Skin of body (tissue), 3 donors: ENCODE measurements at places on chromosomes 2 and 18. TPM values are rescaled to one million over a fixed set of nuclear protein-coding genes. Genes with fewer than 3 reads are reported as not detected.
A peak's percentile ranks its signal among the peaks of the same experiment; 100 is the strongest.

- DNase-seq: no peak
These were observed 4.6 kb downstream of the C2orf81 start for GRCh38 chr2:74416778-74417177.

- no peak for DNase-seq
These were observed 7.6 kb downstream of the NFU1 start for GRCh38 chr2:69429491-69430183.

DNA sequence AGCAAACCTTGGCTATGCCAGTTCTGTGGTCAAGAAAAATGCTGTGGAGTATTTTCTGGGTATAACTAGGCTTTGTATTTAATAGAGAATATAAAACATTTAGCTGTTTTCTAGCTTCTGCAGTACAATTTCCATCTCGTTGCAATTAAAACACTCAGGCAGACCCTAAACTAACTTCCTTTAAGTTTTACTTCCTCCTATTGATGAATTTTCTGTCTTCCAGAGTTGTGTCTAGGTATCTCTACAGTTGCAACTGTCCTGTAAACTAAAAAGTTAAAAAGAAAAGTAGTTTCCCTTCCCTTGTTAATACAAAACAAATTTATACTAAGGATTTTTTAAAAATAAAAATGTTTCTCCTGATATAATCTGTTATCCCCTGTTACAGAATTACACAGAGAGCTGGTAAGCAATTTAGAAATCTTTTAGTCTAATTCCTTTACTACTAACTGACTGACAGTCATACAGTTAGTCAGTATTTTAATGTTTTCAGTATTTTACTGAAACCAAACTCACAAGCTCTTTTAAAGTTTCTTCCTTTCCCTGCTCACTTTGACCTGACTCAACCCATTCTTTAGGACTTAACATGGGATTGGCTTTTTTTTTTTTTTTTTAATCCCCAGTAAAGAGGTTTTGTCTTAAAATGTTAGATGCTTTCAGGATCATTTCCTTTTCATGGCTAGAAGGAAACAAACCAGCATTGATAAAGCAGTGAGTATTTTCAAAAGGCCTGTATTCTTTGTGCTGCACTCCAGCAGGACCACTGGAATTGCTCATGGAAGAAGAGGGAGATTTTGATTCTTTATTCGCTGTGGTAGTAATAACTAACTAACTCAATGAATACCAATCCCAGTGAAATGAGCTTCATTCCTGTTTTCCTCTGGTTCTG, 22.9 kb downstream of the ITGAV start:
- no peak for DNase-seq

- no peak for DNase-seq
These were observed 64.0 kb upstream of the MCFD2 start for GRCh38 chr2:46979571-46979979.

DNA sequence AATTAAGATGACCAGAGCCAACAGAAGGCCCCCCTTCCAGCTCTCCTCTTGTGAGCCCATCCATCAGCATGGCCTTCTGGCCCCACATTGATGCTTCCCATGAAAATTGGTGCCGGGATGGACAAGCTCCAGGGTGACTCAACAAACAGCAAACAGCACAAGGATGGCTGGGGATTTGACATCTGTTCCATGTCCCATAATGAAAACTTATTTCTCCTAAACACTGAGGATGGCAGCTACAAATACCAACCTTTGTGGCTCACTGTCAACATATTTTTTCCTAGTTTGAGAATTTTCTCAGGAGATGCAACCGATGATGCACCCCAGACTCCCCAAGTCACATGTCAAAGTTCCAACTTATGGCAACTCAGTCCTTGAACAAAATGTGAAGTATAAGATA, 169.6 kb upstream of the SIX2 start:
- DNase-seq: no peak

DNA sequence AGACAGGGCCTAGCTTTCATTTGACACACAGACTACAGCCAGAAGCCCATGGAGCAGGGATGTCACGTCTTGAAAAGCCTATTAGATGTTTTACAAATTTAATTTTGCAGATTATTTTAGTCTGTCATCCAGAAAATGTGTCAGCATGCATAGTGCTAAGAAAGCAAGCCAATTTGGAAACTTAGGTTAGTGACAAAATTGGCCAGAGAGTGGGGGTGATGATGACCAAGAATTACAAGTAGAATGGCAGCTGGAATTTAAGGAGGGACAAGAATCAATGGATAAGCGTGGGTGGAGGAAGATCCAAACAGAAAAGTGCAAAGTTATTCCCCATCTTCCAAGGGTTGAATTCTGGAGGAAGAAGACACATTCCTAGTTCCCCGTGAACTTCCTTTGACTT, 7.8 kb upstream of the IL1RL2 start:
- no peak for DNase-seq

DNA sequence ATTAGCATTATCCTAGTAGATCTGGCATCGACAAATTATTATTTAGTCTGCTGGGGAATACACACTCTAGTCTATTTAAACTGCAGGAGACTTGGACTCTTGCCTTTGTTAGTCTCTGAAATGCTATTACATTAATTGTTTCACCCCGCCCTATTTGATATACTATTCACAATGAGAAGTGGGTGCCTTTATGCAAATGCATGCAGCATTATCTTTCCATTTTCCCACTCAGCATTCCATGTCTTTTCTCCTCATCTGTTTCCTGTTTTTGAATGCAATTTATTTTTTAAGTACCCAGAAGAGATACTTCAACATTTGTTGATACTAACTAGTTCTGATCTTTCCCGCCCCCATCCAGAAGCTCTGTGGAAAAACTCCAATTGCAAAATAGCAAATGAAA, 395.3 kb upstream of the NXPH2 start:
- no peak for DNase-seq

GRCh38 chr18:49500201-49500921, 13.3 kb upstream of the C18orf32 start:
- no peak for DNase-seq

GRCh38 chr18:31649978-31650719, 34.2 kb downstream of the B4GALT6 start:
- no peak for DNase-seq

- no peak for DNase-seq
These were observed 211.9 kb downstream of the ALPK2 start for GRCh38 chr18:58416704-58417683.

DNA sequence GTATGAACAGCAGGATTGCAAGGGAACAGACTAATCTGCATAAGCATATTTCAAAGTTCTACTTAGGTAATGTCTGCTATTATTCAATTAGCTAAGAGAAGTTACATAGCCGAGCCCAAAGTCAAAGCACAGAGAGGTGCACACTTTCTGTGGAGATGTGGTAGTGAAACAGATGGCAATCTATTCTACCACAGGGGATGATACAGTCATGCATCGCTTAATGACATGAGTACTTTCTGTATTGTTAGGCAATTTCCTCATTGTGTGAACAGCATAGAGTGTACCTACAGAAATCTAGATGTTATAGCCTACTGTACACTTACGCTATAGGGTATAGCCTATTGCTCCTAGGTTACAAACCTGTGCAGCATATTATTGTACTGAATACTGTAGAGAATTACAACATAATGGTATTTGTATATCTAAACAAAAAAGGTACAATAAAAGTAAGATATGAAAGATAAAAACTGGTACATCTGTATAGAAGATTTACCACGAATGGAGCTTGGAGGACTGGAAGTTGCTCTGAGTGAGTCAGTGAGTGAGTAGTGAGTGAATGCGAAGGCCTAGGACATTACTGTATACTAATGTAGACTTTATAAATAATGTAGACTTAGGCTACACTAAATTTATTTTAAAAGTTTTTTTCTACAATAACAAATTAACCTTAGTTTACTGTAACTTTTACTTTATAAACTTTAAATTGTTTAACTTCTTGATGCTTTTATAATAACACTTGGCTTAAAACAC, 197.6 kb downstream of the MBD5 start:
- DNase-seq: no peak

- peak; percentile 10 for DNase-seq
These were observed 50.8 kb downstream of the WIPF1 start for GRCh38 chr2:174546519-174547506.

Gene AQP12A
- total RNA-seq: not detected

Gene CNRIP1
- total RNA-seq: 15.3 TPM

Gene STPG4
- not detected for total RNA-seq

Gene UGT1A4
- not detected for total RNA-seq

Gene PROM2
- 9.4 TPM for total RNA-seq

Gene TSN
- 42.0 TPM for total RNA-seq
